ENCODE measurements at places on chromosomes 11 and 22.

DNA sequence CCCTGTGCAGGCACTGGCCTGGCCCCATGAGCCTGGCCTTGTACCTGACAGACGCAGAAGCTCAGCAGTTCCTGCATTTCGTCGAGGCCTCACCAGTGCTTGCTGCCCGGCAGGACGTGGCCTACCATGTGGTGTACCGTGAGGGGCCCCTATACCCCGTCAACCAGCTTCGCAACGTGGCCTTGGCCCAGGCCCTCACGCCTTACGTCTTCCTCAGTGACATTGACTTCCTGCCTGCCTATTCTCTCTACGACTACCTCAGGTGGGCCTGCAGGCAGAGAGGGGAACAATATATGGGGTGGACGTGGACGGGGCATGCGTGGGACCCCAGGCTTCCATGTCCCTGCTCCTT, 4.9 kb downstream of the LARGE2 start:
- DNase-seq: no peak

GRCh38 chr11:69233744-69234570, 60.0 kb upstream of the MYEOV start:
- no peak for DNase-seq

- DNase-seq: no peak
Observed at GRCh38 chr11:38819981-38820380, 2221.9 kb upstream of the RAG2 start.

DNA sequence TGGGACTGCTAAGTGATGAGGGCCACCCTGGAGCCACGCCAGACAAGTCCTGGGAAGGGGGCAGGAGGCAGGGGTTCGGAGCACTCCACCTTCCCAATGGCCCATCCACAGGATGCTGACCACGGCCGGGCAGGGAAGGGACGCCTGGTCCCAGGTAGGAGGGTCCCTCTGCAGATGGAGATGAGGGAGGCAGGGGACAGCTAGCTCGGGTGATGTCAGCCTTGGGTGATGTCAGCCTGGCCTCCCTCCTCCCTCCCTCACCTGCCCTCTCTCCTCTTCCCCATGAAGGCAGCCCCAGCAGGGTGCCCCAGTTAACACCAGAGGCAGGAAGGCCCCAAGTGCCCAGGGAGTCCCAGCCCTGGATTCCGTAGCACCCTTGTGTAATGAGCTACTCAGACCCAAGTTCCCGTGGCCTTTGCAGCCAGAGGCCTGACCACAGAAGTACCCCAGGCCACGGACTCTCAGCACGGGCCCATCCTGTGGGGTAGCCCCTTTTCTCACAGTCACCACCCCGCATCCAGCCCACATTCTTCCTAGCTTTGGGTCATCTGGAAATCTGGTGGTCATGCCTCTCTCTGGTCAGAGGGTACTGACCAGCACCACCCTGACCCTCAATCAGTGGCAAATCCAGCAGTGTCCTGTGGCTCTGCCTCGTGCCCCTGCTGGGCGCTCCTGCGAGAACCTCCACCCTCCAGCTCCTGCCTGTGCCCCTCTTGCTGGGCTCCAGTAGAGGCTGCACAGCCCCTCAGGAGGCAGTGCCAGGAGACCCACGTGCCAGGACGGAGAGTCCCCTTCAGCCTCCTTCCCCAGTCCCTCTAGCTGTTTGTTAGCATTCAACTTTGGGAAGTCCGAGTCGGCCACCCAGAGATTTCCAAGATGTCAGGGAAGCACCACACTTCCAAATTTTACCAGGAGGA, 47.4 kb downstream of the SHANK2 start:
- DNase-seq: peak; percentile 15

Data from left ventricle myocardium superior (tissue), 1 donor.